ENCODE measurements at places on chromosomes 5 and 9. TPM values are rescaled to one million over a fixed set of nuclear protein-coding genes. Genes with fewer than 3 reads are reported as not detected.

The NCS1 gene
- 69.2 TPM for total RNA-seq

The CKMT2 gene
- not detected for total RNA-seq

The AIF1L gene
- 58.4 TPM for total RNA-seq

The EPB41L4A gene
- total RNA-seq: 30.6 TPM

The TRPM6 gene
- 0.07 TPM for total RNA-seq

The AK8 gene
- 1.6 TPM for total RNA-seq

The SV2C gene
- total RNA-seq: 0.04 TPM

The PPP1R26 gene
- 48.0 TPM for total RNA-seq

The PCDHA9 gene
- total RNA-seq: under 0.01 TPM

The FOXD4L5 gene
- total RNA-seq: 0.04 TPM

The SLC1A1 gene
- total RNA-seq: 6.1 TPM

The NR4A3 gene
- total RNA-seq: 0.41 TPM

The SPATA31A3 gene
- total RNA-seq: not detected

The DBH gene
- total RNA-seq: not detected

The MAMDC4 gene
- total RNA-seq: 6.4 TPM

The CLPTM1L gene
- 159 TPM for total RNA-seq

The HRH2 gene
- 1.1 TPM for total RNA-seq

The NIM1K gene
- 0.21 TPM for total RNA-seq

The PTBP3 gene
- 79.8 TPM for total RNA-seq

The TYRP1 gene
- not detected for total RNA-seq

Measured in kidney epithelial cell (primary cell).